ENCODE measurements at places on chromosomes 7 and 10.

GRCh38 chr7:85172530-85172941 lies 14.3 kb downstream of the SEMA3D start:
- no peak for DNase-seq

DNA sequence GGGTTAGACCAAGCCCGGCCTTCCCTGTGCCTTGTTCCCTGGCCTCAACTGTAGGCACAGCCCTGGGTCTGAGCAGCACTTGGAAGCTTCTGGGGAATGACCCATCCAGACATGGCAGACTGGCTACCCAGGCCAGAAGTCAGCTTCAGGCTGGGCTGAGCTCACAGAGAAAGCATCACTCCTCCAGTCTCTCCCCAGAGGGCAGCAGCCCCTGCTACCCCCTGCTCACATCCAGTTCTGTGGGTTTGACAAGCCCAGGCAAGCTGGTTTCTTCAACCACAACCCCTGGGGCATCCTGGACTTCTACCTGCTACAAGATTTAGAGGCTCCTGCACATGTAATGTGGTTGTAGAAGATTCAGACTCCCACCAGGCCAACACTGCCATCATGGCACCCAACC lies 9.0 kb downstream of the C10orf71 start:
- no peak for DNase-seq

GRCh38 chr10:20007426-20007825 lies 191.2 kb downstream of the PLXDC2 start:
- no peak for DNase-seq

DNA sequence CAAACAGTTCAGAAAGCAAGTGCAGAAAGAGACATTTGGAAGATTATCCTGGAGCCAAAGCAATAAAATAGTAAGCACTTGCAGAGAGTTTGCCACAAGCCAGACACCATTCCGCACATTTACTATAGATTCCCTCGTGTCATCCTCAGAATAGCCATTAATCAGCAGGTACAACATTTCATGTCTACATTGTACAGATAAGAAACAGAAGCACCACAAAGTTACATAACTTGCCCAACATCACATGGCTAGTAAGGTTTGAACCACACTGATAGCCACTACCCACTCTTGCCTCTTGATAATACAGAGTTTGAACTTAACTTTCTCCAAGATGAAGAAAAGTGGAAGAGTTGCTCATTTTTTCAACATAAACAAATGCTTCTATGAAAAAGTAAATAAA lies 40.6 kb upstream of the GHITM start:
- DNase-seq: no peak

GRCh38 chr7:106125417-106125816 lies 13.3 kb upstream of the SYPL1 start:
- no peak for DNase-seq

DNA sequence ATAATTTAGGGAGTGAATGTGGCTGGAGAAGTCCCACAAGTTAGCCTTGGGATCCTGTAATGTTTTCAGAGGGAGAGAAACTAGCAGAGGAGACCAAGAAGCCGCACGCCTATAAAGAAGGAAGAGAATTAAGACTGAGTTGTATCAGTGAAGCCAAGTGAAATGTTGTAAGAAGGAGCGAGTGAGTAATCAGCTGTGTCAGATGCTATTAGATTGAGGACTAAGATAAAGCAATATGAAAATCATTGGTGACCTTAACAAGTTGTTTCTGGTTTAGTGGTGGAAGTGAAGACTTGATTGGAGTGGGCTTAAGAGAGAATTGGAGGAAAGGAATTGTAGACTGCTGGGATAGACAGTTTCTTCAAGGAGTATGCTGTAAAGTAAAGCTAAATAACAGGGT lies 8.8 kb downstream of the CCSER2 start:
- no peak for DNase-seq

DNA sequence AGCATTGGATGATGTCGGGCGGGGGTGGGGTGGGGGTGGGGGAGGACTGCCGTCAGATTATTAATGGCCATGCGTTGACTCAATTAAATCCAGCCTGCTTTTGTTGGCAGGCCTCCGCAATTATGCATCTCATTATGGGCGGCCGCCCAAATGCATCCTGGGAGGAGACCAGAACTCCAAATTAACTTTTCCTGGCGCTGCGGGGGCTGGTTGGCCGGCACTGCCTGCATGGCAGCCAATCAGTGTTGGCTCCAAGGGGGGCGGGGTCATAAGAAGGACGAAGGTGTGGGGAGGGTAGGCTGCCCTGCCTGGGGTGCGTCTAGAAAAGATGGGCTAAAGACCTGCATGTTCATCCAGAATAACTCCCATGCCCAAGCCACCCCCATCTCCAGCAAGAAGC lies 83.9 kb upstream of the PAX2 start:
- DNase-seq: no peak
